Epithelial cell of alveolus of lung (primary cell): ENCODE measurements at places on chromosomes 7 and 10. TPM values are rescaled to one million over a fixed set of nuclear protein-coding genes. Genes with fewer than 3 reads are reported as not detected.

Gene UPK3BL2
- not detected in 2 replicates for total RNA-seq

Gene ZNF138
- 4.8 and 8.5 TPM in 2 replicates for total RNA-seq

Gene NUTM2B
- 0.39 and 1.8 TPM in 2 replicates for total RNA-seq

Gene GPNMB
- total RNA-seq, result 5.1 and 13.7 TPM in 2 replicates

Gene SORCS3
- total RNA-seq, result not detected in 2 replicates

Gene KIAA1549
- 1.9 and 2.1 TPM in 2 replicates for total RNA-seq

Gene TEX36
- not detected in 2 replicates for total RNA-seq

Gene SH2D4B
- total RNA-seq, result 0.13 TPM in 1 of 2 replicates, not detected in the other

Gene NET1
- 15.8 and 27.5 TPM in 2 replicates for total RNA-seq

Gene ANXA8
- total RNA-seq, result 0.40 and 7.6 TPM in 2 replicates

Gene MTERF1
- total RNA-seq, result 5.6 and 14.1 TPM in 2 replicates

Gene NPSR1
- total RNA-seq, result not detected in 2 replicates

Gene CDC14C
- total RNA-seq, result not detected in 2 replicates

Gene SVOPL
- not detected in 2 replicates for total RNA-seq

Gene IDE
- 16.2 and 23.3 TPM in 2 replicates for total RNA-seq

Gene FBXO24
- 0.65 and 2.9 TPM in 2 replicates for total RNA-seq
